Sigmoid colon (tissue), 7 donors: ENCODE measurements at places on chromosomes 11 and 22. TPM values are rescaled to one million over a fixed set of nuclear protein-coding genes. Genes with fewer than 3 reads are reported as not detected.

The OR8A1 gene
- total RNA-seq = not detected

The SCGB1D2 gene
- total RNA-seq = not detected

The IGLL1 gene
- total RNA-seq = not detected

The CFAP300 gene
- total RNA-seq = 2.9 TPM

The OR4D5 gene
- total RNA-seq = not detected

The B3GAT3 gene
- 26.3 TPM for total RNA-seq

The SLC29A2 gene
- 0.99 TPM for total RNA-seq

The RASL10A gene
- total RNA-seq = 0.41 TPM

The LARGE2 gene
- total RNA-seq = not detected

The SLC15A3 gene
- total RNA-seq = 43.9 TPM

The PPME1 gene
- 17.7 TPM for total RNA-seq

The C22orf23 gene
- total RNA-seq = 0.36 TPM

The ANKK1 gene
- total RNA-seq = not detected

The CERK gene
- total RNA-seq = 28.2 TPM

The FADD gene
- total RNA-seq = 13.2 TPM

The HSPB2 gene
- 1.4 TPM for total RNA-seq

The OAF gene
- 42.1 TPM for total RNA-seq

The UBQLNL gene
- 1.7 TPM for total RNA-seq

The SLN gene
- total RNA-seq = not detected

The OR8D4 gene
- not detected for total RNA-seq

The C11orf21 gene
- not detected for total RNA-seq

The HEPN1 gene
- total RNA-seq = not detected

The ENTHD1 gene
- total RNA-seq = not detected
